Right ventricle myocardium superior (tissue), 1 donor: ENCODE measurements at places on chromosomes 12 and 14. TPM values are rescaled to one million over a fixed set of nuclear protein-coding genes. Genes with fewer than 3 reads are reported as not detected.

- no peak for DNase-seq
Observed at GRCh38 chr12:95634622-95635621, 83.6 kb upstream of the USP44 start.

GRCh38 chr12:26109343-26109881 is 15.4 kb downstream of the BHLHE41 start:
- DNase-seq = peak; percentile 42

LRRIQ1 gene
- total RNA-seq = 0.22 TPM

- no peak for DNase-seq
Observed at GRCh38 chr14:73645248-73645610, 443 bp downstream of the DNAL1 start.

- DNase-seq = no peak
Observed at GRCh38 chr12:39012870-39013269, 107.5 kb upstream of the CPNE8 start.

DNA sequence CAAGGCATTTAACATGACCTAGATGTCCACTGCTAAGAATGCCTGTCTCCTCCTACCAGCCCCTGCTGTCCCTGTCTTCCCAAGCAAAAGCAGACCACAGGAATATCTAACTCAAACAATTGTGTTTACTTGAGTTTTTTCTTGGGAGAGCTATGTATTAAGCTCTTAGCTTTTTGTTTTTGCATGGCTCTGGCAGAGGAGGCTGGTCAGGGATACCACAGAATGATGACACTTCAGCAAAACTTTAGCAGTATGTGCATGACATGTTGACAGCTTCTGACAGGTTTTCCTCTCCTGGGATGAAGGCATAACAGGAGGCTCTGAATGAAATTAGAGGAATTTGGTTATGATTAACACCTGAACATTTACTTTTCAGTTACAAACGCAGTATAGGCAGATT is 6.9 kb downstream of the TMBIM6 start:
- no peak for DNase-seq

DNA sequence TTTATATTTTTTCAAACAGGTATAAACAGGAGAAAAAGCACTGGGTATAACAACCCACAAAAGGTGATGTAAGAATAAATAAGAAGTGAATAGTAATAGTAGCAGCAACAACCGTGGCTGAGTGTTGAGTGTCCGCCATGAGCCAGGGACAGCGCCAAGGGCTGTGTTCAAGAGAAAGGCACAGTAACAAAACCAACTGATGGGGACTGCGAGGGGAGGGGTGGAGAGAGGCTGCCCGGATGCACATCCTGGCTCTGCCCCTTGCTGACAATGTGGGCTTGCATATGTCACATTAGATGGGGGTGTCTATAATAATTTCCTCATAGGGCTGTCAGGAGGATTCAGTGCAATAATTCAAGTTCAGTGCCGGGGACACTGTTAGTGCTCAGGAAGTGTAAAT is 912.4 kb downstream of the VRK1 start:
- no peak for DNase-seq

GRCh38 chr12:123119808-123120207 is 31.1 kb downstream of the PITPNM2 start:
- no peak for DNase-seq

DNA sequence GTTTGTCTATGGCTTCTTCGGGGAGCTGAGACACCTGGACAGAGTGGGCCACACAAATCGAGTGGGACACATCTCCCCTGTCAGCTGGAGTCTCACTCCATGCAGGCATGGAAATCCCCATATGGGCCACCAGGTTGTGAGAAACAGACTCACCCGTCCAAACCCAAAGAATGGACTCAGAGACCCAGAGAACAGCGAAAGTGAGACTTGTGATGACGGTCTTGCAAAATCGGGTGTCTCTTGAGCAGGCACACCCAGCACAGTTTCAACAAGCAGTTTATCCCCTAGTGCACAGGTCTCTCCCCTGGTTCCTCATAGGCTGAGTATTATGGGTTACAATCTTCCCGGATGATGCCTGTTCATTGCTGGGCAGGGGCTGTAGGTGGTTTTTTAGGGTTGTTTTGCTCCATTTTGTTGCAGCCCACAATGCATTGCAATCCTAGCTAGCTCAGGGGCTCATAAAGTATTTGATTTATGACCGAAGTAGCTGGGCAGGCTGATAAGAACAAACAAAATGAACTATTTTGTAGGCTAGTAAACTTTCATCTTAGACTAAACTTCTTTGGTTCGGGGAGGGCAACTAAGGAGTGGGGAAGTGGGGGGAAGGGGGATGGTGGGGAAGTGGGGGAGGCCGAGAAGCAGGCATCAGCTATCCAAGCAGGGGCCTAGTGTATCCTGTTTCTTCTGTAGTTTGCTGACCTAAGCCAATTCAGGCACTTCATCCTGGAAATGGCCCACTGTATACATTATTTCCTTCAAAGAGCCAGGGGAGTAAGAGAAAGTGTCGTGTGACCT is 45.3 kb downstream of the IQSEC3 start:
- DNase-seq = no peak

DNA sequence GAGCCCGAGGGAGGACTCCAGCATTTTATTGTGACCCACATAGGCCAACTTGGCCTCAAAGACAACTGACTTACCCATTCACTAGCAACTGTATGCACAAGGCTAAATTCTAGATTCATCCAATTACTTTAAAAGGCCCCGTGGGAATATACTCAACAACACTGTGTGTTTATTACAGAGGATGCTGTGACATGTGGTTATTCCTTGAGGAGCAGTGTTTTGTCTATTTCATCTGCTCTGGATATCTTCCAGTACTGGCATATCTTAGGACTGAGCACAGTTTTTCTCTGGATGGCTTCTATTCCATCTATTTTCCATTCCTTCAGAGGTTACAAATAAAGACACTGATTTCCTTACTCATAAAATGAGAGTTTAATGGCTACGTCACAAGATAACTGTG is 87.2 kb upstream of the KRAS start:
- DNase-seq = no peak

- no peak for DNase-seq
Observed at GRCh38 chr14:65748796-65749195, 336.3 kb downstream of the FUT8 start.

GRCh38 chr12:2354151-2354991 is 301.6 kb downstream of the CACNA1C start:
- no peak for DNase-seq

DNA sequence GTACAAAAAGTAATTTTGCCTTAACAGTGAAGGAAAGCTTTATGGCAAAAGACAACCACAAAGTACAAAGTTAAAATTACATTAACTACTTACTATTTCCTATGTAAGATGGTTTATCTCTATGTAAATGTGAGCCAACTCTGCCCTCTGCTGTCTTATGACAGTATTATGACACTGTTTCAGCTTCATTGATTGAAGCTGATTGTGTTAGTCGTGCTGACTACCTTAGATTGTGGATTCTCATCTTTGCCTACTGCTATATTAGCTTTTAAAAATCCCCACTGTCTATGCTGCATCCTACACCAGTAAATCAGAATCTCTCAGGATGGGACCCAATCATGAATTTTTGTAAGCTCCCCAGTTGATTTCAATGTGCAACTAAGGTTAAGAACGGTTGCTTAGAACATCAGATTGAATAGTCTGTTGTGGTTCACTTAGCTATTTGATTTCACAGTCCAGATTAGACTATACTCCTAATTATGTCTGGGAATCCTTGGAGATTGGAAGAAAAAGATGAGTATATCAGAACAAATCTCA is 12.2 kb upstream of the SPTB start:
- no peak for DNase-seq

DNA sequence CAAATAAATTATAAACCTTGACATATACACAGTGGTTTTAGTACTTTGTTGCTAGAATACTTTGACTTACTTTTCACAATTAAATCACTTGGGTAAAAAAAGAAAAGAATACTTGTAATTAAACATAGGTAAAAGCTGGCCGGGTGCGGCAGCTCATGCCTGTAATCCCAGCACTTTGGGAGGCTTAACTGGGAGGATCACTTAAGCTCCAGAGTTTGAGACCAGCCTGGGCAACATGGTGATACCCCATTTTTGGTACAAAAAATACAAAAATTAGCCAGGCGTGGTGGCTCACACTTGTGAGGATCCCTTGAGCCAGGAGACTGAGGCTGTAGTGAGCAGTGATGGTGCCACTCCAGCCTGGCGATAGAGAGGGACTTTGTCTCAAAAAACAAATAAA is 7.8 kb downstream of the STX2 start:
- DNase-seq = no peak

- peak; percentile 65 for DNase-seq
Observed at GRCh38 chr12:53218551-53219291, 11.7 kb upstream of the ITGB7 start.

GRCh38 chr14:102581193-102581592 is 11.3 kb upstream of the RCOR1 start:
- DNase-seq = no peak

CLEC2B gene
- total RNA-seq = 3.7 TPM

DNA sequence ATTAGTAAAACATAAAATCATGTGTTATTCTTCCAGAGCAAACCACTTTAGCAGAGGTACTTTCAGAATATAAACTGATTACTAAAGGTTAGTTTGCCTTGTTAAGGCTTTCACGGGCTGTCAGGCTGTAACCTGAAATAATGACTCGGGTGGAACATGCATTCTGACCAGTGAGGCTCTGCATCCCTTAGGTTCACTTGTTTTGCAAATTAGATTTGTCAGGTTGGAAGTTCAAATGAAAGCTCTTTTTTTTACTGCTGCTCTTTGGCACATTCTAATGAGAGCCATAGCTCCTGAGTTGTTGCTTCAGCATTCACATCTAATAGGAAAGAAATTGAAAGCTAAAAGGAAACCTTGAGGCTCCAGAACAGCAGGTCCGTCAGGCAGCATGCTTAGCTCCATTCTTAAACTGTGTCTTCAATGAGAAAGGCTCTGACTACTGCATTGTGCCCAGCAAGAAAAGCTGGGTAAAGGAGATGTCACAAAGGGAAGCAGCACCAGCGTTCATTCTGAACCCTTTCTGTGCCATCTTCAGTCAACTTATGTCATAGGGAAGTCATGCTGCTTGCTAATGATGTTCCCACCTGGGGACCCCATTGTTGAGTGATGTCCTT is 445.5 kb upstream of the FBXO33 start:
- no peak for DNase-seq

FAIM2 gene
- 10.6 TPM for total RNA-seq

GRCh38 chr12:26318661-26319068 is 123.3 kb downstream of the SSPN start:
- peak; percentile 55 for DNase-seq

GOLGA5 gene
- total RNA-seq = 17.5 TPM

DLGAP5 gene
- total RNA-seq = 0.27 TPM

SEC23A gene
- 79.7 TPM for total RNA-seq

SLC5A8 gene
- not detected for total RNA-seq

GRCh38 chr12:129534966-129535750 is 368.7 kb downstream of the TMEM132D start:
- DNase-seq = no peak

DNA sequence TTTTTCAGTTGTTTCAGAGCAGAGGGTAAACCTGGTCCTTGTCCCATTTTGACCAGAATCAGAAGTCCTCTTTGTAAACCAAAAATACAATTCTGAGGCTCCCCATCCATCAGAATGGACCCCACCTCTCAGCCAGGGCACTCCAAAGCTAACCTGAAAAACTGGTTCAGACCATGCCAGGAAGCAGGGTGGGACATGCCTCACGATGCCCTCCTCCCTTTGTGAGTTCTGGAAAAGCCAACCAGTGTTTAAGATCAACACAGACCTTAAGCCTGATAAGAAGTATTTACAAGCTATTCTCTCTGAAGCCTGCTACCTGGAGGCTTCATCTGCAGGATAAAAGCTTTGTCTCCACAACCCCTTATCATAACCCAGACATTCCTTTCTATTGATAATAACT is 35.4 kb downstream of the TNFAIP2 start:
- no peak for DNase-seq

KRT74 gene
- total RNA-seq = not detected
